ENCODE measurements at places on chromosomes 6 and 20.

GRCh38 chr20:56411759-56412472 is at the start of gene CASS4:
TSS of gene CASS4 (plus strand) at chr20:56412260. CDS start at chr20:56412459, 199 bp downstream.
- no peak for DNase-seq

GRCh38 chr20:26209171-26209941 is 512.7 kb upstream of the ZNF337 start:
- DNase-seq = no peak

GRCh38 chr20:40703975-40704530 is 15.0 kb upstream of the MAFB start:
- DNase-seq = no peak

DNA sequence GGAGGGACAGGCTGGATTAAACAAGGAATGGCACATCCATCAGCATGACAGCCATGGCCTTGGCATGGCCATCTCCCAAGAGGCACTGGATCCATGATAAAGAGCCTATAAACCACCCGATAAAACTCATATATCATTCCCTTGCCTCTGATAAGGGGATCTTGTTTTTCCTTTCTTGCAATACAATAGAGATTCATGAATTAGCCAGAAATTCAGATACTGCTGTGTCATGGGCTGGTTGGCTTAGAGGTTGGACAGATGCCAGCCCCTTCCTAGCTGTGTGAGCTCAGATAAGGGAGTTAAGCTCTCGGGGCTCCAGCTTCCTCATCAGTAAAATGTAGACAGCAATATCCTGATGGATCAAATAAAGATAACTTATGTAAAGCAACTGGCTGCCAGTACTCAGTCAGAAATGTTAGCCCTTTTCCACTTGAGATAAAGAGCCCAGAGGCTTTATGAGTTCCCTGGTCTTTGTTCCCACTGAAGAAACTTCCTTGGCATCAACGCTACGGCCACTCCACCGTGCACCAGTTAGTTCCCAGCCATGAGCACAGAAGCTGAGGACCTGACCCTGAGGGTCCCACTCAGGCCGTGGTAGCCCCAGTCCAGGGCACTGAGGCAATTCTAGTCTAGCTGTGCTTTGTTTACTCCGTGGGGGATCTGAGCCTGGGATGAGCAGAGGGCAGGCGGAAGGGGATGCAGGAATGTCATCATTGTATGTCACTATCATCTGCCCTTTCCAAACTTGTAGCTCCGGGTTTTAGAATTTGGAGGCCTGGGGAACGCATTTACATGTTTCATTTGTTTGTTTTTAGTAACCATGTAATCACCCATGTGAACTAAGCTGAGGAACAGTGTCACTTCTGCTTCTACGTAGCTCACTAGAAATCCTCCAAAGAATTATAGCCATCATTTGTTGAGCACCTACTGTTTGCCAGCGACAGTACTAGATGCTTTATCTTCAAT is 67.2 kb upstream of the TBC1D7 start:
- DNase-seq = no peak

- DNase-seq = no peak
Measured at GRCh38 chr20:40728470-40728869, 39.4 kb upstream of the MAFB start.

DNA sequence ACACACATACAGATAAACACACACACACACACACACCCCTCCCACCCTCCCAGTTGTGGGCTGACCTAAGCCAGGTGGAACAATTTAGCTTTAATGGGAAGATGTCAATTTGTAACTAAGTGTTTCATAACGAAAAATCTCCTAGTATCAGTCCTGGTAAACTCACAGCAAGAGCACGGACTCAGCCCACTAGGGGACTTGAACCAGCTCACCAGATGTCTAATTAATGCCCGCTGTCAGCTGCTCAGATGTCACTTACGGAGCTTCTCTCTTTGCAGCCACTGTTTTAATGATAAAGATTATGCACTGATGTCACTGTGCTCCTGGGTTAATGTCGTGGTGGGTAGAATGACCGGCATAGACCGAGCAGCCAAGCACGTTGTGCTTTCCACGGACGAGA is 116.6 kb upstream of the INSM1 start:
- DNase-seq = no peak
